Progenitor cell of endocrine pancreas (in vitro differentiated cells): ENCODE measurements at places on chromosomes 11 and 22.

- no peak overlapping the region for H3K4me3 ChIP-seq
- peaks cover 12% of the 10 kb centered on the region for H3K36me3 ChIP-seq
- H3K4me1 ChIP-seq: no peaks in the 10 kb centered on the region
- no peak for DNase-seq
- H3K27ac ChIP-seq: no peak overlapping the region
These were observed 9.4 kb upstream of the PPM1F start for GRCh38 chr22:21961886-21962654.

DNA sequence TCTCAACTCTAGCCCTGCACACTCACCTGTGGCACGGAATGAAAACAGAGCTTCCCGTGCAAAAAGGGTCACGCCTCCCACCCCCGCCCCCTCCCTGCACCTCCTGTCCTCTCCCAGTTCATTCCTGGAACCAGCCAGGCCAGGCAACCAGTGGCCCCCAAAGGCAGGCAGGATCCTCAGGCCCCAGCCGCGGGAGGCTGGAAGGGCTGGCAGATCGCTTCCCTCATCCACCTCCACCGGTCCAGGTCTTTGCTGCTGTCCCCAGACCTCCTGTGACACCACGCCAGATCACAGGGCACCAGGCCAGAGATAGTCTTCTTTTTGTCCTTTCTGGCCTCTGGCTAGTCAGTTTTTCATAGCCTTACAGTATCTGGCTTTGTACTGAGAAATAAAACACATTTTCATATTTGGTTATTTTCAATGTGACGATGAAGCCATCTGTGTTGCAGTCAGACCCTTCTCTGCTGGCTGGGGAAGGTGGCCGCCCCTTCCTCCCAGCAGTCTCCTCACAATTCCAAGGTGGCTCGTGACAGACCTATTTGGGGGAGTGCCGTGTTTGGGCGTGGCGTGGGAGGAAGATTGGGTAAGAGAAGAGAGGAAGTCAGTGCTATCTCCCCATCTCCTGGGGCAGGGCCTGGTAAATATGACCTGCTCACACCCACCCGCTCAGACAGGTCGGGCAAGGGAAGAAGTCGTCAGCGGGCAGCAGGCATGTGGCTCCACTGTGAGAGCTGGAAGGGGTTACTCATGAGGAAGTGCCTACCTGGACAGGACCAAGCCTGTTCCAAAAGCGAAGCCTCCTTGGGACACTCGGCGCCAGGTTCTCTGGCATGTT lies 9.1 kb downstream of the SSH3 start:
- peaks cover 4% of the 10 kb centered on the region for H3K4me1 ChIP-seq
- no peak overlapping the region for H3K27ac ChIP-seq

DNA sequence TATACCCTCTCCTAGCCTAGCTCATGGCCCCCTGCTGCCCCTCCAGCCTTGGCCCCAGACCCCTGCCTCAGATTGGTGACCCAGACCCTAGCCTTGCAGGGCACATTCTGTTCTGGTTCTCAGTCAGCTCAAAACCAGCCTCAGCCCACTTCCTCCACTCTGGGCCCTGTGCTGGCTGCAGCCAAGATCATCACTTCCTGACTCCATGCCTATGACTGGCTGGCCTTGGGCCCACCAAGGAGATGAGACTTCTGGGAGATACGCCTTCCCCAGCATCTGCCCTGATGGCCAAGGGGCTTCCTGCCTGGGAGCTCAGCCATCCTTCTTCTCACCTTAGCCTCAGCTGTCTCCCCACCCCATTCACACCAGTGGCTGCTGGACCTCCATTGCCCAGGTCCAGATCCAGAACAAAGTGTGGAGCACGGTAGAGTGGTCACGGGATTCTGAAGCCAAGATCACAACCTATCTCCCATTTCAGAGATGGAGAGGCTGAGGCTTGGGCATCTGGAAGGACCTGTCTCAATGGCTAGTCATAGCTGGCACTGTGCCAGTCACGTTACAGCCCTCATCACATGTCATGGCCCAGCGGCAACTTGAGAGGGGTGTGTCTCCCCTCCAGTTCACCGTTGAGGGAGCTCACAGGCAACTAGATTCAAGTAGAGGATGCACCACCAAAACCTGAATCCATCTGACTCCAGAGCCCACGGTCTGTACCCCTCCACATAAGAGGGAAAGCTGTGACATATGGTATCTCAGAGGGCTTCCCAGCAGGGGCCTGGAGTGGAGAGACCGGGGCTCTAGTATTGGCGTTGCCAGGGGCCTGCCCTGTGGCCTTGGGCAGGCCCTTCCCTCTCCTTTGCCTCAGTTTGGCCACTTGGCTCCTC lies 43.0 kb upstream of the KLHL35 start:
- H3K4me1 ChIP-seq: peaks cover 4% of the 10 kb centered on the region
- H3K36me3 ChIP-seq: no peaks in the 10 kb centered on the region
- H3K4me3 ChIP-seq: no peak overlapping the region
- no peak for DNase-seq

DNA sequence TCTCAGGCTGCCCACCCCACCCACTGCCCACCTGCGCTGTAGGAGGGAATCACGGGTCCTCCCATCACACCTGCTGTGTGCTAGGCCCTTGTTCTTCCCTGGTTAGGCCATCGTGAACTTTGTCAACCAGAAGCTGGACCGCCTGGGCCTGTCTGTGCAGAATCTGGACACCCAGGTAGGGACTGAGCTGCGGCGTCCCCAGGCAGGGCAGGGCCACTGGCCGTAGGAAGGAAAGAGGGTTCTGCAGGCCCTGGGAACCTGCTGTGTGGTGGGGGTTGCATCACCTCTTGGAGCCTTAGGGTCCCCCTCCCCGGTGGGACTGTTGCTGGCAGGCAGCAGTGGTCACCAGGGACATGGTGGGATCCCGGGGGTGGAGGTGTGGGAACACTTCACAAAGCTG lies 15.5 kb downstream of the PARVG start:
- no peak overlapping the region for H3K4me3 ChIP-seq
- DNase-seq: no peak
- H3K4me1 ChIP-seq: no peaks in the 10 kb centered on the region
- H3K36me3 ChIP-seq: no peaks in the 10 kb centered on the region
- no peak overlapping the region for H3K27ac ChIP-seq

DNA sequence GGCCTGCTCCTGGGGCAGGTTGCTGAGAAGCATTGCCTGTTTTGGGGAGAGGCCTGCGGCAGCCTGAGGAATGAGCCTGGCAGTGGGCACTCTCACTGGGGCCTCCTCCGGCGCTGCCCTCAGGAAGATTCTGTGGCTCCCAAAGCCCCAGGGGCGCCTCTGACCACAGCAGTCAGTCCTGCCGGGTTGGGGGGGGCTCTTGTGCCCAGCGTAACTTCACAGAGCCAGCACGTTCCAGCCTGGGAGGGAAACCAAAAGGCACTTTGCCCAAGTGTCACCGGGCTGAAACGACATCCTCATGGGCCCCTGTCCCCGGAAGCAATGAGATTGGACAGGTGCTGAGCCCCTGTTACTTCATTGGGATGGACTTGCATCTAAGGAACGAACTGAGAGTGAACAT lies 4.3 kb upstream of the LRP5 start:
- no peak for DNase-seq
- H3K36me3 ChIP-seq: no peaks in the 10 kb centered on the region
- no peaks in the 10 kb centered on the region for H3K27me3 ChIP-seq
- H3K4me3 ChIP-seq: no peak overlapping the region
- peaks cover 4% of the 10 kb centered on the region for H3K4me1 ChIP-seq

DNA sequence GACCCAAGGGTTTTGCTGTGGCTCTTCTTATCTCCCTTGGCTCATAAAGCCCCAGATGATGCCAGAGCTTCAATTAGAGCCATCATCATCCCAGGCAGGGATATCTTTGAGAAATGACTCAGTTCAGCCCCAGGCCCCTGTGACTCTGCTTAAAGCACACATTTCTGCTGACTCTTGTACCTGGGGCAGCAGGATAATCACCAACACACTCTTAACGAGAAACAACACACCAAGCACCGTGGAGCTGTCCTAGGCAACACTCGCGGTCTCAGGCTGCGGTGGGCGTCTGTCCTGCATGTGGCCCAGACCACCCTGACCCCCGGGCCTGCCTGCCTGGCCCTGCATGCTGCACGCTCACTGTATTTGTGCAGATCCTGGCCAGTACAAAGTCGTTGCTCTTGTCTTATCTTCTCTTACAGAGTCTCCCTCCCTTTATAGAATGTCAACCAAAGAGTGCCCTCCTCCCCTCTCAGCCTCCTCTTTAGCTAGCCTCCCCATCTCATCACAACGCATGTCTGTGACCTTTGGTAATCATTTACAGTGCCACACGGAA lies 114.2 kb upstream of the PARVA start:
- no peak for DNase-seq
- H3K4me1 ChIP-seq: peaks cover 13% of the 10 kb centered on the region
- H3K36me3 ChIP-seq: no peaks in the 10 kb centered on the region
- peaks cover 4% of the 10 kb centered on the region for H3K27me3 ChIP-seq
- H3K4me3 ChIP-seq: no peak overlapping the region

DNA sequence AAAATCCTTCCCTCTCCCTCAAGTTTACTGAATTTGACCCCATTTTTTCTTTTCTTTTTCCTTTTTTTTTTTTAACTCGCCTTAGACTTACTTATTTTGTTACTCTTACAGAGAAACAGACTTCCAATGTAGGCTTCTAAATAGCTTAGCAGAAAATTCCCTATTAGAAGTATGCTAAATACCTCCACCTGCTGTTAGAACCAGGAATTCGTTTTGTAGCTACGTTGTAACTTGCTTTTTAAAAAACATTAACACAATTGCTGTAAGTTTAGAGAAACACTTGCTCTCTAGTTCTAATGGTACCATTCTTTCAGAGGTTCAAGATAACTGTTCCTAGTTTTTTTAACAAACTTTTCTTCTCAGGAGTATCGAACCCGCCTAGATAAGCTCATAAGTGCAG lies 324.2 kb downstream of the DCDC1 start:
- no peaks in the 10 kb centered on the region for H3K4me1 ChIP-seq
- H3K36me3 ChIP-seq: no peaks in the 10 kb centered on the region
- no peaks in the 10 kb centered on the region for H3K27me3 ChIP-seq

DNA sequence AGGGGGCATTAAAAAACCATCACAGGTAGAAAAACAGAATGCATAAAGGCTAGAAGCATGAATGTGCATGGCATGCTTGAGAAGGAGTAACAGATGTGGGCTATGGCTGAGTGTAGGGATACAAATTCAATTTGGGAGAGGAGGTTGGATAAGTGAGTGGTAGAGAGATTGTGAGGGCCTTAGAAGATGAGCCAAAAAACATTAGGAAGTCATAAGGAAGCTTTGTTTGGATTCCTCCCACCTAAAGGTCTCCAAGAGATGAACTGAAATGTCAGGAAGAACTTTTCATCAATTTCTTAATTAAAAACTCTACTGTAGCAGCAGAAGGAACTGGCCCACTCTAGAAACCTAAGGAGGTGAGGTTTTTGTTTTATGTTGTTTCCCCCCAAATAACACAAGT lies 41.2 kb upstream of the CSNK2A3 start:
- H3K36me3 ChIP-seq: no peaks in the 10 kb centered on the region
- DNase-seq: no peak
- H3K27ac ChIP-seq: no peak overlapping the region
- no peak overlapping the region for H3K4me3 ChIP-seq

GRCh38 chr11:114354076-114354475 lies 46.2 kb downstream of the C11orf71 start:
- no peak overlapping the region for H3K4me3 ChIP-seq
- H3K27ac ChIP-seq: no peak overlapping the region

DNA sequence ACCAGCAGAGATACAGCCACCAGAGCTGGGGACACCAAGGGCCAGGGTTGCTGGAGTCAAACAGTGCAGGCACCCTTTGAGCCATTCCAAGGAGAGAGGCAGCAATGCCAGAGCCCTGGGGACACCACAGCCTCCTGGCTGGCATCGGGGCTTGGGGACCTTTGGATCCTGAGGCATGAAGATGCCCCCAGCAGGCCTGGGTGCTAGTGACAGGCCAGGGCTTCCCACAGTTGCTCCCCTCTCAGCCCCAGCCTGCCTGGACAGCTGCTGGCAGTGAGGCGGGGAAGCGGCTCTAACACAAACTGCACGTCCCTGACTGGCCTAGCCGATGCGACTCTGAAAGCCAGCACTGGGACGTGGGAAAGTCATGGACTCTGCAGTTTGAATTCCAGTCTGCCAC lies 2.7 kb downstream of the CD5 start:
- H3K4me3 ChIP-seq: no peak overlapping the region
- H3K27ac ChIP-seq: no peak overlapping the region
- H3K36me3 ChIP-seq: no peaks in the 10 kb centered on the region
- no peak for DNase-seq

DNA sequence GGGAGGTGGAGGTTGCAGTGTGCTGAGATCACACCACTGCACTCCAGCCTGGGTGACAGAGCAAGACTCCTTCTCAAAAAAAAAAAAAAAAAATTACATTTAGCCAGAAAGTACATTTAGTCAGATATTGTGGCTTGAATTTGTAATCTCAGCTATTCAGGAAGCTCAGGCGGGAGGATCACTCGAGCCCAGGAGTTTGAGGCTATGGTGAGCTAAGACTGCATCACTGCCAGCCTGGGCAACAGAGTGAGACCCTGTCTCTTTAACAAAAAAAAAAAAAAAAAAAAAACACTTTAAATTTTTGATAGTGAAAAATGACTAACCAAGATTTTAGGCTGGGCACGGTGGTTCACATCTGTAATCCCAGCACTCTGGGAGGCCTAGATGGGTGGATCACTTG lies 27.3 kb downstream of the MRTFA start:
- H3K27ac ChIP-seq: no peak overlapping the region
- DNase-seq: no peak
- no peaks in the 10 kb centered on the region for H3K36me3 ChIP-seq

GRCh38 chr11:19232910-19233503 lies 7.7 kb downstream of the E2F8 start:
- no peaks in the 10 kb centered on the region for H3K27me3 ChIP-seq
- no peak overlapping the region for H3K4me3 ChIP-seq
- H3K36me3 ChIP-seq: peaks cover 27% of the 10 kb centered on the region

- DNase-seq: no peak
- no peaks in the 10 kb centered on the region for H3K36me3 ChIP-seq
- no peaks in the 10 kb centered on the region for H3K27me3 ChIP-seq
- H3K27ac ChIP-seq: peak overlapping the region; percentile 27
- H3K4me1 ChIP-seq: peaks cover 33% of the 10 kb centered on the region
- H3K4me3 ChIP-seq: no peak overlapping the region
These were observed 10.7 kb downstream of the STIM1 start for GRCh38 chr11:3866206-3866605.

- no peak for DNase-seq
- H3K4me1 ChIP-seq: no peaks in the 10 kb centered on the region
- H3K27ac ChIP-seq: no peak overlapping the region
- peaks cover 11% of the 10 kb centered on the region for H3K36me3 ChIP-seq
- no peaks in the 10 kb centered on the region for H3K27me3 ChIP-seq
These were observed 24.7 kb downstream of the EXT2 start for GRCh38 chr11:44120169-44120568.

DNA sequence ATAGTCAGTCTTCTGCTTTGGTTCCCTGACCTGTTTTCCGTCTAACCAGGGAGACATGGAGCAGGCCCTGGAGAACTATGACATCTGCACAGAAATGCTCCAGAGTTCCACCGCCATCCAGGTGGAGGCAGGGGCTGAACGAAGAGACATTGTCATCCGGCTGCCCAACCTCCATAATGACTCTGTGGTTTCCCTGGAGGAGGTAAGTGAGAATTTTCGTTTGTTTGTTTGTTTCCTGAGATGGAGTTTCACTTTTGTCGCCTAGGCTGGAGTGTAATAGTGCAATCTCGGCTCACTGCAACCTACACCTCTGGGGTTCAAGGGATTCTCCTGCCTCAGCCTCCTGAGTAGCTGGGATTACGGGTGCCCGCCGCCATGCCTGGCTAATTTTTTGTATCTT lies 52.9 kb downstream of the CABIN1 start:
- no peaks in the 10 kb centered on the region for H3K27me3 ChIP-seq
- DNase-seq: no peak
- H3K4me1 ChIP-seq: peaks cover 7% of the 10 kb centered on the region
- peaks cover 41% of the 10 kb centered on the region for H3K36me3 ChIP-seq
- H3K4me3 ChIP-seq: no peak overlapping the region

- no peak overlapping the region for H3K4me3 ChIP-seq
- no peak for DNase-seq
- H3K36me3 ChIP-seq: no peaks in the 10 kb centered on the region
- no peaks in the 10 kb centered on the region for H3K4me1 ChIP-seq
- H3K27ac ChIP-seq: no peak overlapping the region
These were observed 60.2 kb upstream of the CDON start for GRCh38 chr11:126122863-126123262.
